ENCODE measurements at places on chromosomes 1 and 21.

GRCh38 chr1:90579212-90579802, 137.8 kb downstream of the BARHL2 start:
- DNase-seq: no peak

DNA sequence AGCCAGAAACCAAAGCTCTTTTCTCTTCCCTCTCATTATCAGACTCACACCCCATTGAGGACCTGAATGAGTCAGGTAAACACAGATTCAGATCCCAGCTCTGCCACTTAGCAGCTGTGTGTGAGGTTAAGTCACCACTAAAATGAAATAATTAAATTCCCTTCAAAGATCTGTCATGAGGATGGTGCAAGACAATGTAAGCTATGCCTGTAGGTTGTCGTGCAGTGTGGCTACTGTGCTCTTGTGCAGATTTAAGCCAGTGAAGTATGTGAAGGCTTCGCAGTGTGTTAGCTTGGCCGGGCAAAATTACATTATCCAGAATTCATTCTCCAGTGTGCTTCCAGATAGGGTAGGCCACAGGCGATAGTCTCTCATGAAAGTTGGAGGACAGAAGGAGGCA, 13.6 kb downstream of the UBL4B start:
- DNase-seq: no peak

- DNase-seq: no peak
These were observed 3.4 kb downstream of the KIF21B start for GRCh38 chr1:201020040-201020591.

GRCh38 chr1:16215882-16216753, 3.7 kb upstream of the ARHGEF19 start:
- peak; percentile 30 for DNase-seq

DNA sequence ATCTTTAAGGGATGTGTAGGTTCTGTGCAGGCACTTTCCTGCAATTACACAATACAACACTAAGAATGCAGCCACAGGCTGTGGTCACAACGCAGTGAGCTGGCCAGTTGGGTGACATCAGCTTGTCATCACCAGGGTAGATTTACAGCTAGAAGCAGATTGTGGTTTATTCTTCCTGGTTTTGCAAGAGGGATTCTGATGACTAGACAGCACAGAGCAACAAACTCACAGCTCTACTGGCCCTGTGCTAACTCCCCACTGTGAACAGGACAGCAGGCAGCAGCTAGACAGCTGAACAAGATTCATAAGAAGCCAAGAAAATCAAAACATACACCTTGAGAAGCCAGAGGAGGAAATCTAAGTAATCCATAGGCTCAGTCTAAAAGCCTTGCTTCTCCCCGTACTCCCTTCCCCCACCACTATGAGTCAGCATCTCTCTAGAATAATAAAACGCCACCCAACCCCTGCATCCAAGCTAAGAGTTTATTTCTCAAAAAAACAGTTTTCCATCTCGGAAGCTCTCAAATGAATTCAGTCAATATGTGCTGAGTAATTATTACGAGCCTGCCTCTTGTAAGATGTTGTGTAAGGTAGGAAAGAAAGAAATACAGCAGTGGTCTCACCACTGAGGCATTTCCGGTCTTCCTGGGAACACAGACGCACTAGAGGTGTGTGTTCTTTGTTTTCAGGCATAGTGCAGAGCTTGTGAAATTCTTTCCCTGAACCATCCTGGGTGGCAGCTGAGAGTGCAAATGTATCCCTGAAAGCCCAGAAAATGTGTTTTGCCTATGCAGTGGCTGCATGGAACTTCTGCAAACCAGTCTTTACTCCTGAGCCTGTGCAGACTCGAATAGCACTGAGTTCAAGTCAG, 162.8 kb downstream of the NTPCR start:
- no peak for DNase-seq

GRCh38 chr1:65310078-65310587, 790 bp downstream of the DNAJC6 start:
- peak; percentile 30 for DNase-seq

- no peak for DNase-seq
These were observed 31.4 kb downstream of the CLCA1 start for GRCh38 chr1:86499987-86500593.

DNA sequence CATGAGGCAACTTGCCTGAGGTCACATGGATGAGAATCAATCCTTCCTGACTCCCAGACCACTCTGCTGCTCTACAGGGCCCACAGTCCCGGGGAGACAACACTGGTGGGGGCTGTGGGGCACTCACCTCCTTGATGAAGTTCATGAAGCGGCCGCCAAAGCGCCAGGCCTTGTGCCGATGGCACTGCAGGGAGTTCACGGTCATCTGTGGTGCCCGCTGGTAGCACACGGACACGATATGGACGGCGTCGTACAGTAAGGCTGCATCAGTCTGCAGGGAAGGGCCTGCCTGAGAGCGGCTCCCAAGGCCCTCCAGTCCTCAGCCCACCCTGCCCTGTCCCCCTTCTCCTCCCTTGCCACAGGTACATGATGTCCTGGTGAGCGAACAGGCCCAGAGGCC, 175.3 kb downstream of the GRIK3 start:
- DNase-seq: no peak

DNA sequence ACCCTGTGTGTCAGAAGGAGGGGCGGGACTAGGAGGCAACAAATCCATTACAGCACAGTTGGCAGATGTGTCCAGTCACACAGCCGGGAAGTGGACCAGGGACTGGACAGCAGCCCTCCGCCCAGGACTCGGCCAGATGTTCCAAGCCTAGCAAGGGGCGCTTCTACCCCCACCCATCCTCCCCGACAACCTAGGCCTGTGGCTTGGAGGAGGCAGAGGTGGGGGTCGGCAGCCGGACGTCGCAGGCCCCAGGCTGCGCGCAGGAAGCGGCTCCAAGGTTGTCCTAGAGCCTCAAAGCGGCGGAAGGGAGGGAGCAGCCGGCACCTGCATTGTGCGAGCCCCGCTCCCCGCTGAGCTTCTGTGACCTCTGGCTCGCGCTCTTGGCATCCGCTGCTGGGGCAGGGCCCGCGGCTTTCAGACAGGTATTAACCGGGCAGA, 20.6 kb upstream of the MYCL start:
- DNase-seq: no peak

DNA sequence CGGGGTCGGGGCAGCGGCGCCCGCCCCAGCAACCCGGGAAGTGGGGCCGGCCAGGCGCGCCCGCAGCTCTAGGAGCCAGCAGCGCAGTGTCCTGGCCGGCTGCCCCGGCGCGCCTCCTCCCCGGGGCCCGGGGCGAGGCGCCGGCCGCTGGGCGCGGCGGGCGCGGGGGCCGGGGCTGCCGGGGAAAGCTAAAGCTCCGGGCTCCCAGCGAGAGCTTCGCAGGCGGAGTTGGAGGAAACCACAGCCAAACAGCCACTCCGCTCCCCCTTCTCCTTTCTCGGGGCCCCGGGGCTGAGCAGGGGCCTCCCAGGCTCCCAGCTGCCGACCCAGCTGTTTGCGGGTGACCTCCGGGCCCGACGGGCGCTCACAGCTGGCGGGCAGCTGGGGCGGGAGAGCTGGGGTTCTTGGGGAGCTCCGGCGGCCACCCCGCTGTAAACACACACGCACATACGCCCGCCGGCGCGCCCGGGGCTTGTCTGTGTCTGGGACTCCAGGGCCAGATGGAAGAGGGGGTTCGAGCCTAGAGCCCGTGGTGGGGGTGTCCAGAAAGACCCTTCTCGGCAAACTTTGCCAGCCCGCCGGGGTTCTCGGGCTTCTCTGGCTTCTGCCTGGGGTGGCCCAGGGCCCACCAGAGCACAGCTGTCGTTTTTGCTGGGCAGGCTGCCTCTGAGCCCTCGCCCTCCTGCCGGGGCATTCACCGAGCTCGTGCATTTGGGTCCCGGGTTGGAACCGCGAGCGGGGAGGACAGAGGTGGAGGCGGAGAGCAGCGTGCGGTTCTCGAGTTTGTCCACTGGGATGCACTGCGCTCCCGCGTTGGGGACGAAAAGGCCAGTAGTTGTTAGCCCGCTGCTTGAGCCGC, 1.5 kb downstream of the AJAP1 start:
- peak; percentile 58 for DNase-seq

- no peak for DNase-seq
These were observed 6.0 kb upstream of the LRRC71 start for GRCh38 chr1:156914440-156914856.

- DNase-seq: no peak
These were observed 124.3 kb downstream of the TRABD2B start for GRCh38 chr1:47872886-47873285.

DNA sequence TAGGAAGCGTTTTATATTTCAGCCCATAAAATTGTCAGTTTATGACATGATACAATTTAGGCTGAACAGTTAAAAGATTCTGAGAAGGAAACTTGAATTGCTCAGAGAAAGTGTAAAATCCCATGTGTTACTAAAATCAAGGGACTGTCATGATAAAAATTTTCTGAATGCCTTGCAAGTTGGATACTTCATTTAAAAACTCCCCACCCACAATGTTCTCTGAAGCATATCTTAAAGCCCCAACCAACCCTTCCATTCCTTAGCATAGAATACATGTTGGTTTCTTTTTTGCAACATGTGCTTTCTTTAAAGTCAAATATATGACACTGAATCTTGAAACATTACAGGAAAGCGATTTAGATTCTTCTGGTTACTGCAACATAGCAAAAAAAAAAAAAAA, 97.4 kb downstream of the MRPL39 start:
- DNase-seq: no peak

GRCh38 chr1:66364578-66365391, 169.2 kb upstream of the SGIP1 start:
- no peak for DNase-seq

- no peak for DNase-seq
These were observed 732.3 kb downstream of the NCAM2 start for GRCh38 chr21:21730512-21730911.

- DNase-seq: no peak
These were observed 435.7 kb upstream of the VAMP3 start for GRCh38 chr1:7335224-7335879.

DNA sequence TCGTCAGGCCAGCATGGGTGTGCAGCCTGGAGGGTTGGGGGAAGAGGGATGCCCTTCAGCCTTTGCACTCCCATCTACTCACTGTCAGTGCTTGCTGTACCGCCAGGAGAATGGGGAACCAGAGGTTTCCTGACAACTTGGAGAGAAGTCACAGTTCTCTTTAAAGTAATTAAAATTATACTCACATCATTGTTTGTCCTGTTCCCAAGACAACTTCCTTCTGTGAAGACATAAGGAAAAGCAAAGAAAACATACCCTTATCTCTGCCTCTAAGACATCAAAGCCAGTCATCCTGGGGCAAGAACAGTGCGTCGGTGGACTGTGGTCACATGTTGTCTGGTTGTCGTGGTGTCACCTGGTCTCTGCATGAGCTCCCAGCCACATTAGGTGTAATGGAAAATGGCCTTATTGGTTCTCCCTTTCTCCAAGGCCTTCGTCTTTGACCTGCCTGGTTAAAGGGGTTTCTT, 17.6 kb downstream of the TRAF5 start:
- no peak for DNase-seq

- DNase-seq: no peak
These were observed 18.1 kb downstream of the MAP3K7CL start for GRCh38 chr21:29148530-29148929.

DNA sequence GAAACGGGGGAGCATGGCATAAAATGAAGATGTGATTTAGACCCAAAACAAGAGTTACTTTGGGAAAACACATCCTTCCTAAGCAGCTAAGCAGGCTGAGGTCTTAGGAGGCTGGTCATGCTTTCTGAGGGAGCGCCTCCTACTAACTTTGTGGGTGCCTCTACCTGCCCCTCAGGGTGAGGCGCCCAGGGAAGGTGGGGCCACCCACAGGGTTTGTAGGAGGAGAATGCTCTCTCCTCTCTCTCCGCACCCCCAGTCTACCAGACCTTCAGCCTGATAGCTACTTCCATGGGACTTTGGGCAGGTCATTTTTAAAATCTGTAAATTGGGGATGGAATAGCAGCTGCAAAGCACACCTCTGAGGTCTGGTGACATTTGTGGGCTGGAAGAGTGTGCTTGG, 23.8 kb downstream of the SLC27A3 start:
- DNase-seq: no peak

GRCh38 chr1:200795156-200795555, 56.5 kb downstream of the CAMSAP2 start:
- DNase-seq: no peak

- no peak for DNase-seq
These were observed 77.2 kb downstream of the FHAD1 start for GRCh38 chr1:15323989-15324868.

- DNase-seq: no peak
These were observed 8.4 kb upstream of the DEDD start for GRCh38 chr1:161140755-161141400.

- no peak for DNase-seq
These were observed 306.4 kb downstream of the DUSP10 start for GRCh38 chr1:221435504-221435904.

DNA sequence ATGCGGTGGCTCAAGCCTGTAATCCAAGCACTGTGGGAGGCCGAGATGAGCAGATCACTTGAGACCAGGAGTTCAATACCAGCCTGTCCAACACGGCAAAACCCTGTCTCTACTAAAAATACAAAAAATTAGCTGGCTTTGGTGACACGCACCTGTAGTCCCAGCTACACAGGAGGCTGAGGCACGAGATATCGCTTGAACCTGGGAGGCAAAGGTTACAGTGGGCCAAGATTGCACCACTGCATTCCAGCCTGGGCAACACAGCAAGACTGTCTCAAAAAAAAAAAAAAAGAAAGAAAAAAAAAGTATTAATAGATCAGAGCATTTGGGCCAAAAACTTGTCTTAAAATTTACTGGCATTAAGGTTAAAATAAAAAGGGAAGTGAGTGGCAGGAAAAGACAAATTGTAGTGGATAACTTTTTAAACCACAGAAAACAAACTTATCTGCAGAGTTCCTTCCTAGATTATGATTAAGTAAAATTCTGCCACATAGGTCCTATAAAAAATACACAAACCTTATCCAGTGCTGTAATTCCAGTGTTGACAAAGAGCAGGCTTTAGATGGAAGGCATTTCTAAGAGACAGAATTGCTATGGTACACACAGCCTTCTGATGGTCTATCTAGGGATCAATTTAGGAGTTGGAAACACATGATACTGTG, 53.3 kb downstream of the EIF4G3 start:
- DNase-seq: no peak

DNA sequence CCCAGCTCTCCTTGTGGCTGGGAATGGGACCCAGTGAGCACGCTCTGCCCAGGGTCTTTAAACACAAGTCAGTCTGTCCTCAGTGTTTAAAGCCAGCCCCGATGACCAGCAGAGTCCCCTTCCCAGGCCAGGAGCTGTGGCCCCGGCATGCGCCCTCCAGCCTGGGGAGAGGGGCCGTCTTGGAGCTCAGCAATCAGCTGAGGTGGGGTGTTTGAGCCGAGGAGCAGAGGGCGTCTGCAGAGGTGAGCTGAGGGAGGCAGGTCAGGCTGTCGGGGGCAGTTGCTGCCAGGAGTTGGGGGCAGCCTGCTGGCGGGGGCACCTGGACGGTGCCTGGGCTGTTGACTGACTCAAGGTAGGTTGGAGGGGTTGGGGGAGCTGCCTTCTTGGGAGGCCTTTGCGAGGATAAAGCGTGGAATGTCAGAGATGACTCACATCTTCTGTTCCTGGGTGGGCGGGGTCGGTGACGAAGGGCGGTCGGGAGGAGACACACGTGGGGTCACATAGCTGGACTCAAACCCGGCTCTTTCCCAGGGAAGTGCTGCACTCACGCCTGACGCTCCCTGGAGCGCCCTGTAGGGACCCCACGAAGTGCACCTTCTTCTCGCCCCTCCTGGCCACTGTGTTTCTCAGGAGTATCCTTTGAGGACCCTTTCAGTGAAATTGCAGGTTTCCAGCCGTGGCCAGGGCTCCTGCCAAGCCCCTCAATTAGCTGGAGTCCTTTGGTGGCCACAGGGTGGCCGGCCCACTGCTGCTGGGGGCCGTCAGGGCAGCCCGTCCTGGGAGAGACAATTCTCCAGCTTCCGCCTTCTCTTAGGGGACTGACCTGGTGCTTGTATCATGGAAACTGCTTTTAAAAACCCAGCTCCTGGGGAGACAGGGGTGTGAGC, 86.2 kb downstream of the SIK1 start:
- DNase-seq: no peak

Measured in nucleus accumbens (tissue), 56 donors.